ENCODE measurements at places on chromosomes 3 and 15. TPM values are rescaled to one million over a fixed set of nuclear protein-coding genes. Genes with fewer than 3 reads are reported as not detected.

The GNB4 gene
- total RNA-seq = 46.7 TPM

DNA sequence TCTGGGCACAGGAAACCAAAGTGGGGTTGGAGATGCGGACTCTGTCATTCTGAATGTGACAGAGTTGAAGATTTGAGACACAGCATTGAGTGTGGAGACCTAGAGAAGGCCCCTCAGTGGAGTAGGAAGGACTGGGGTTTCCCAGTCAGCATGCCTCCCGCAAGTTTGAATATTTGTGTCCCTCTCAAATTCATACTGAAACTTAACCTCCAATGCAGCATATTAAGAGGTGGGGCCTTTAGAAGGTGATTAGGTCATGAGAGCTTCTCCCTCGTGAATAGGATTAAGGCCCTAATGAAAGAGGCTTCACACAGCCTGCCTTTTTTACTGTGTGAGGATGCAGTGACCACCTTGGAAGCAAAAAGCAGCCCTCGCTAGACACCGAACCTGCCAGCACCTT lies 8.0 kb downstream of the HDDC3 start:
- no peak for DNase-seq

The SERINC4 gene
- total RNA-seq = not detected

The NPAP1 gene
- 0.07 TPM for total RNA-seq

- no peak for DNase-seq
These were observed 843.2 kb downstream of the CADM2 start for GRCh38 chr3:85801955-85802354.

GRCh38 chr3:5047764-5048419 lies 68.7 kb downstream of the BHLHE40 start:
- no peak for DNase-seq

The SLC9C1 gene
- total RNA-seq = not detected

DNA sequence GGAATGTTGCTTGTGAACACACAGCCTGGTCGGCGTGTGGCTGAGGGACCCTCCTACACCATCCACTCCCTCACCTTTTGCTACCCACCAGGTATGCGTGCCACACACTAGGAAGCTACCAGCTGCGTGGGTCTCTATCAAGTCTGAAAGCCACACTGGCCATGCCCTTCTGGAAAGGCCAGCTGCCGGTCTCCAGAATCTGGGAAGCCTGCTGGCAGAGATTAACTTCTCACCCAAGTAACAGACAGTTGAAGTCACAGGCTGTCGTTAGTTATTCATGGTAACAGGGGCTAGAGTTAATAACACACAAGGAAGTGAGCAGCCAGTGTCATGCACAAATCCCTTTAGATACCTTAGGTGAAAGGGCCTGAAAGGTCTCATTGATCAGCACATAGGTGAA lies 48.1 kb downstream of the SUSD5 start:
- no peak for DNase-seq

GRCh38 chr3:147773116-147773630 lies 364.0 kb downstream of the ZIC1 start:
- no peak for DNase-seq

The NMB gene
- total RNA-seq = 16.1 TPM

DNA sequence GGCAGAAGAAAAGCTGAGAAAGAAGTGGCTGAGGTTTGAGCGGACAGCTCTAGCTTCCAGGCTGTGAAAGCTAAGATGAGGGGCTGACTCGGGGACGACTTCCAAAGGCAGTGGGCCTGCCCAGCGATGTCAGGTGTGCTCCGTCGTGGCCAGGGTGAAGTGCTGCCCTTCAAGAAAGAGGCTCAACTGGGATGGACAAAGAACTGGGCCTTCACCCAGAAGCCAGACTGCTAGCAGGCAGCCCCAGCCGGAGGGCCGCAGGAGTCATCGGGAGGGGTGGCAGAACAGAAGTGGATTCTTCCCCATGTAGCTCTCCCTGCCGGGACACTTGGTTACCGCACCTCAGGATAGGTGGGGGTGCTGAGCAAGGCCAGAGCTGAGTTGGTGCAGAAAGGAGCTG lies 13.1 kb upstream of the SEC13 start:
- no peak for DNase-seq

The FBN1 gene
- 75.2 TPM for total RNA-seq

The IMPG2 gene
- total RNA-seq = under 0.01 TPM

DNA sequence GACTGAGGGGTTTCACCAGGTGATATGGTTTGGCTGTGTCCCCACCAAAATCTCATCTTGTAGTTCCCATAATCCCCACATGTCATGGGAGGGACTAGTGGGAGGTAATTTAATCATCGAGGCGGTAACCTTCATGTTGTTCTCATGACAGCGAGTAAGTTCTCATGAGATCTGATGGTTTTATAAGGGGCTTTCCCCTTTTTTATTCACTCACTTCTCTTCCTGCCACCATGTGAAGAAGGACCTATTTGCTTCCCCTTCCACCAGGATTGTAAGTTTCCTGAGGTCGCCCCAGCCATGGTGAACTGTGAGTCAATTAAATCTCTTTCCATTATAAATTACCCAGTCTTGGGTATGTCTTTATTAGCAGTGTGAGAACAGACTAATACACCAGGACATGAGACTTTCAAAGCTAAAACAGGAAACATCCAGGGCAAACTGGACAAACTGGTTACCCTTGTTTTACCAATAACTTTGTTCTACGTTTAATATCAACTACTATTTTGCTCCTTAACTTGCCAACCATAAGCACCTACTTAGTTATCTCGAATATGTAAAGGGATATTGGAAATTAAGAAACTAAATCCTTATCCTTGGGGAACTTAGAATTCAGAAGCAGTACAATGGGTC lies 98.2 kb downstream of the MYH15 start:
- no peak for DNase-seq

- no peak for DNase-seq
These were observed 11.1 kb upstream of the KIF7 start for GRCh38 chr15:89666184-89666857.

Data from epithelial cell of proximal tubule (primary cell).